ENCODE measurements at places on chromosomes 11 and 22.

- DNase-seq, result no peak
Measured at GRCh38 chr11:61333550-61334433, 764 bp downstream of the TKFC start.

DNA sequence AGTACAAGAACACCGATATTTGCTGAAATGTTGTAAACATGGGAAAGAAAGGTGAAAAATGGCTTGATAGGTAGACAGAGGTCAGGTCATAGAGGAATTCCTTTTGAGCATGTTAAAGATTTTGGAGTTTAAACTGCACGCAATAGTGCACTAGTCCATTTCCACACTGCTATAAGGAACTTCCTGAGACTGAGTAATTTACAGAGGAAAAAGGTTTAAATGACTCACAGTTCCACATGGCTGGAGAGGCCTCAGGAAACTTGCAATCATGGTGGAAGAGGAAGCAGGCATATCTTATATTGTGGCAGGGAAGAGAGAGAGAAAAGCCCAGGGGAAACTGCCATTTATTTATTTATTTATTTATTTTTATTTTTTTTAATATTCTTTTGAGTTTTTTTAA is 5.0 kb downstream of the OR10A5 start:
- no peak for DNase-seq

DNA sequence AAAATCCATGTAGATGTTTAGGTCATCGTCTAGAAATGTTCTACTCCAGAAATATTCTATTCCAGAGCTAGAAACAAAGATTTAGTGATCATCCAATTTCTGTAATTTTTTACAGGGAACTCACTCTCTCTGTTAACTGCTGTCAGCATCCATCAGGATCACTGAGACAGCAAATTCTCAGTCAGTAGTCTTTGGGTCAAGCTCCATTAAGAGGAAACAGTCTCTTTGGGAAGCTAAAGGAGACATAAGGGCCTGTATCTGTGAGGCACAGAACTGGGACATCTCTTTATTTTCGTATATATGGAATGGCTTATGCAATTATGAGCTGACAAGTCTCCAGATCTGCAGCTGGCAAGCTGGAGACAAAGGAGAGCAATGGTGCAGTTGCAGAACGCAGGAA is 48.3 kb downstream of the PIK3C2A start:
- no peak for DNase-seq

DNA sequence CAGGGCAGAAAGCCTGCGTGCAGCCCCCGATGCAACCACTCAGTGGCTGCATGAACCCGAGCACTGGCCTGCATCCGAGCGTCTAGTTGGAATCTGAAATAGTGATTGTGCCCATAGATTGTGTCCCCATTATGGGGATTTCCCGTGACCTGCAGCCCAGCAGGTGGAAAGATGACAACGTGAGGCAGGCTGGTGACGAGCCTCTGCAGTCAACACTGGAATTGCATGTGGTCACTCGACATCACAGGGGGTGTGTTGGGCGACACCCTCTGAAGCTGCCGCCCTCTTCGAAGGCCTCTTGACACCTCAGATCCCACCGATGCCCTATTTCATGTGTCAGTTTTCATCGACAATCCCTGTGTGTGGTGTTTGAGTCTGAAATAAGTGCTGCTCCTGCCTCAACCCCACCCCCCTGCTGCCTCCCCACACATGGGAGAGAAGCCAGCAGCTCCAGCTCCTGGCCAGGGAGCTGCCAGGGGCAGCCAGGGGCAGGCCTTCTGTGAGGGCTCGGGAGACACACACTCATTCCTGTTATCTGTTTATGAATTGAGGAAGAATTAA is 172.0 kb upstream of the B3GAT1 start:
- DNase-seq, result no peak

DNA sequence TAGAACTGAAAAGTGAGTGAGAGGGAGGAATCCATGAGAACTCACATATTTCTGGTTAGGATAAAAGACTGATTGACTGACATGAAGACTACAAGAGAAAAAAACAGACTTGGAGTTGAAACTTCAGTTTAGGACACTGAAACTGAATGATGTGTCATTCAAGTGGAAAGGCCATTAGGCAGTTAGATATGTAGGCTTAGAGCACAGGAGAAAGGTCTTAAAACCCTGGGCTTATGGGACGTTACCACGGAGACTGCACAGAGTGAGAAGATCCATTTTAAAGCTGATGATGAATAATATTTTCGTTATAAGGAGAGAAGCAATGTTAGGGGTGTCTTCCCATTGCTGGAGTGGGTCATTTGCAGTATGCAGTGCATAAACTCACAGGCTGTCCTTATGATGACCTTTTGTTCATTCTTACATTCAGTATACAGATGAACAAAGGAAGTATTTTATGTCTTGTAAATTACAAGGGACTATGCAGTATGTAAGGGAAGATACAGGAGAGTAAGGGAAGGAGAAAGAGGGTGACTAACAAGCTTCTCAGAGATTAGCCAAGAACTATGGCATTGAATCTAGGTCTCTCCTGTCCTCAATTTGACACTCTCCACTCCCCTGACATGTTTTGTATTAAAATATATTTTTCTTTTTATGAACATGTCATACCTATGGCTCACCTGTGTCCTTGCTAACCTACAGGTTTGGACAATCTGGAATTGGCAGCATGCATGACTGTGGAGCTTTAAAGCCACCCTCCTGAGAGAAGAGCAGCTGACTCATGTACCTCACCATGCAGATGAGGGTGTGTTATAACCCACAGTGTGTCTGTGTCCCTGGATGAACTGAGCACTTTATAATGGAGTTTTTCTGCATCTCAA is 63.7 kb downstream of the MAML2 start:
- DNase-seq, result no peak

DNA sequence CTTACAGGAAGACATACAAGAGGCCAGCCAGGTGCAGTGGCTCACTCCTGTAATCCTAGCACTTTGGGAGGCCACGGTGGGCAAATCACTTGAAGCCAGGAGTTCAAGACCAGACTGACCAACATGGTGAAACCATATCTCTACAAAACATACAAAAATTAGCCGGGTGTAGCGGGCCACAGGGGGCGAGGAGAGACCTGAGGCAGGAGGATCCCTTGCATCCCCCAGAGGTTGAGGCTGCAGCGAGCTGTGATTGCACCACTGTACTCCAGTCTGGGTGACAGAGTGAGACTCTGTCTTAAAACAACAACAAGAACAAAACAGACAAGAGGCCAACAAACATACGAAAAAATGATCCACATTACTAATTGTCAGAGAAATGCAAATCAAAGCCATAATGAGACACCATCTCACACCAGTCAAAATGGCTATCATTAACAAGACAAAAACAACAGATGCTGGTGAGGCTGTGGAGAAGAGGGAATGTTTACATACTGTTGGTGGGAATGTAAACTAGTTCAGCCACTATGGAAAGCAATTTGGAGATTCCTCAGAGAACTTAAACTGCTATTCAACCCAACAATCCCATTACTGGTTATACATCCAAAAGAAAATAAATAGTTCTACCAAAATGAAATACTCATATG is 498.8 kb upstream of the ARHGAP42 start:
- DNase-seq, result no peak

GRCh38 chr11:14306481-14306880 is 52.5 kb downstream of the RRAS2 start:
- no peak for DNase-seq

DNA sequence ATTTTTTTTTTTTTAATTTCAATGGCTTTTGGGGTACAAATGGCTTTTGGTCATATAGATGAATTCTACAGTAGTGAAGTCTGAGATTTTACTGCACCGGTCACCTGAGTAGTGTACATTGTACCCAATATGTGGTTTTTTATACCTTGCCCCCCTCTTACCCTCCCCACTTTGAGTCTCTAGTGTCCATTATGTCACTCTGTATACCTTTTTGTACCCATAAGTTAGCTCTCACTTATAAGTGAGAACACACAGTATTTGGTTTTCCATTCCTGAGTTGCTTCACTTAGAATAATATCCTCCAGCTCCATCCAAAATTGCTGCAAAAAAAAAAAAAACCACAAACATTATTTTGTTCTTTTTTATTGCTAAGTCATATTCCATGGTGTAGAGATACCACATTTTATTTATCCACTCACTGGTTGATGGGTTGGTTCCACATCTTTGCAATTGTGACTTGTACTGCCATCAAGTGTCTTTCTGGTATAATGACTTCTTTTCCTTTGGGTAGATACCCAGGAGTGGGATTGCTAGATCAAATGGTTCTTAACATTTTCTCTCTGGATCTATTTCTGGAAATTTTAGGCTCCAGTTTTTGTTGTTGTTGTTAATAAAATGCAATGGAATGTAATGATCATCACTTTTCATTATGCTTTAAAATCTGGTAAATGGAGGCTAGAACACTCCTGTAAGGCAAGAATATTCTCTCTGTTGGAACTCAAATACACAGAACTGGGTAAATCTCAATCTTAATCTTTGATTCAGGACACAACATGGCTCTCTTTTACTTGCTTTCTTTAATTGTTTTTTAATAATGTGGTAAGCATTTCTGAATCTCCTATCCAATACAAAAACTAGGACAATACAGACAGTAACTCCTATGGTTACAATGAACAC is 10.3 kb downstream of the NEAT1 start:
- no peak for DNase-seq

- DNase-seq, result no peak
Measured at GRCh38 chr11:72370201-72370600, 64.1 kb downstream of the CLPB start.

DNA sequence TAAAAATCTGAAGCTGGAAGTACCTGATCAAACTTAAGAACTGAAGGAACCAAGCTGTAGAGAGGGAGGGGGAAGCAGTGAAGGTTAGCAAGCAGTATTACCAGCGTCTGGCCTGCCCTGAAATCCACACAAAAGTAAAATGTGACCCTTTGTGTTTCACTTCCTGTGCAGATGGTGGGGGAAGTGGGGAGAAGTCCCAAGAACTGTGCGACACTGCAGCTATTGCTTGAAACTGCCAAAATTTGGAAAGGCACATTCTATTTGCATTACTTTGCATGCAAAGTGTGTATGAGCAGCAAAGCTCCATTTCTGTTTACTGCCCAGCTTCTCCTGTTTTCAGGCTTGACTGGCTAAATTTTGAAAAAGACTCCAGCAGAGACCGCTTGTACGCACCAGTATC is 72.1 kb upstream of the BMAL1 start:
- no peak for DNase-seq

- DNase-seq, result no peak
Measured at GRCh38 chr11:18392434-18393321, 1.7 kb upstream of the LDHA start.

DNA sequence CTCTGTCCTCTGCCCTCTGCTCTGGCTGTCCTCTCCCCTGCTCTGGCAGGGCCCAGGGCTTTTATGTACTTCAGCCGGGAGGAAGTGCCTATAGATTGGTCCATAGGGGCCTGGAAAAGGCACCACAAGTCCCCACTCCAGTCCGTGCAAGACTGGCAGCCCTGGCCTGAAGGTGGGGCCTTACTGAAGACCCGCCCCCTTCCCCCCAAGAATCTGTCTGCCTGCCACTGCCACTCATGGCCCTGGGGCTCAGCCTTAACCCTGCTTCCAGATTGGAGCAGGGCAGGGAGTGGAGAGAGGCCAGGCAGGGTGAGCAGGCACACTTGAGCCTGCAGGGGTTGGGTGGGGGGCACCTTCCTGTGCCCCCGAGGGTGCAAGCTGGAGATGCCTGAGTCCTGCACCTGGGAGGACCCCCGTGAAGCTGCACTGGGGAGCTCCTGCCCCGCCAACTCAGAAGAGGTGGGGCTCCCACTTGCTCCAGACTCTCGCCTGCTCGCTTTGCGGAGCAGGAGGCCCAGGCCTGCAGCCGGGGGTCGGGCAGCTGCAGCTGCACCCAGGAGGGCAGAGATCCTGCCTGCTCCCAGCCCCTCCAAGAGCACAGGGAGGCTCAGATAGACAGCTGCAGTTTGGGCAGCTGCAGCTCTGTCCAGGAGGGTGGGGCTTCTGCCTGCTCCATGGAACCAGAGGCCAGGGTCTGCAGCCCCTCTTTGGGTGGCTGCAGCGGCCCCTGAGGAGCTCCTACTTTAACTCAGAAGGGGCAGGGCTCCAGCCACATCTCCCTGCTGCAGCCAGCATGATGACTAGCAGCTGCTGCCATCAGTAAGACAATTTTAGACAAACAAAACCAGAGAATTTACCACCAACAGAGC is 51.0 kb upstream of the SC5D start:
- no peak for DNase-seq

DNA sequence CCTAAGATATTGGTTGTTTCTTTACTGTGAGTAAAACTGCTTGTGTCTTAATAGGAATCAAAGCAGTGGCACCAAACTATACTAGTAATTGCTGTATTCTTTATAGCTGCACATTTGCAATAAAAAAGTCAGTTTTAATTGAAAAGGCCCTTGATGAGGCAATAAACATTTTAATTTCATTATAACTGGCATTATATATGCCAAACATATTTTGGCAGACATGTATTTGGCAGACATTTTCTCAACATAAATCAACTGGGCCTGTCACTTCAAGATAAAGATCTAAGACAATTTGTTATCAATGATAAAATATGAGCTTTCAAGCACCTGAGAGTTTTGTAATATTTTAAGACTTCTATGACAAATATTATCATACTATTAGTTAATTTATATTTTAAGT is 245.7 kb downstream of the SBF2 start:
- no peak for DNase-seq

DNA sequence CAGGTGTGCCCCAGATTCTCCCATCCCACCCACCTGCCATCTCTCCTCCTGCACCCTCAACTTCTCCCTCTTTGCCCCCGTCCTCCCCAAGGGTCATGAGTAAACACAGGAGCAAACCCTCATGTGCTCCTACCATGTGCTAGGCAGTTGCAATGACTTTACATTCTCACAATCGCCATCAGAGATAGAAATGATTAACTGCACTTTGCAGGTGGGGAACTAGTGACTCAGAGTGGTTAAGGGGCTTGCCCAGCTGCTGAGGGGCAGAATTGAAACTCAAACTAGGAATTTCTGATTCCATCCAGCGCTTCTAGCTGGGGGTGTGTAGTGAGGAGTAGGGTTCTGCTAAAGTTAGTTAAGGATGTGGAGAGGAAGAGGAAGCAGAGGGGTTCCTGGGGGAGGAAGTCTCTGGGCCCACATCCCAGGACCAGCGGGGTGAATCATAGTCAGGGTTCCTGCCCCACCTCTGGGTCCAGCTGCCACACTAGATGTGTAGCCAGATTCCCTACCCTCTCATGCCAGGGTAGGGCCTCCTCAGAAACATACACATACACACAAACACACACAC is 16.0 kb upstream of the PRG2 start:
- no peak for DNase-seq

GRCh38 chr11:112785149-112785548 is 176.1 kb upstream of the NCAM1 start:
- no peak for DNase-seq

GRCh38 chr11:128165572-128165971 is 421.8 kb downstream of the ETS1 start:
- DNase-seq, result no peak

- DNase-seq, result no peak
Measured at GRCh38 chr11:128336203-128336602, 251.2 kb downstream of the ETS1 start.

Measured in SW 1271 (cell line).